T-cell (primary cell): ENCODE measurements at places on chromosomes 2 and 18. TPM values are rescaled to one million over a fixed set of nuclear protein-coding genes. Genes with fewer than 3 reads are reported as not detected.

Gene PUM2
- total RNA-seq: 136 TPM

GRCh38 chr2:236809716-236810115 is 240.1 kb downstream of the ACKR3 start:
- no peak for DNase-seq
- no peak overlapping the region for H3K4me3 ChIP-seq

GRCh38 chr18:4986066-4986465 is 211.0 kb downstream of the AKAIN1 start:
- DNase-seq: no peak
- no peak overlapping the region for H3K4me3 ChIP-seq
- no peaks in the 10 kb centered on the region for H3K4me1 ChIP-seq

DNA sequence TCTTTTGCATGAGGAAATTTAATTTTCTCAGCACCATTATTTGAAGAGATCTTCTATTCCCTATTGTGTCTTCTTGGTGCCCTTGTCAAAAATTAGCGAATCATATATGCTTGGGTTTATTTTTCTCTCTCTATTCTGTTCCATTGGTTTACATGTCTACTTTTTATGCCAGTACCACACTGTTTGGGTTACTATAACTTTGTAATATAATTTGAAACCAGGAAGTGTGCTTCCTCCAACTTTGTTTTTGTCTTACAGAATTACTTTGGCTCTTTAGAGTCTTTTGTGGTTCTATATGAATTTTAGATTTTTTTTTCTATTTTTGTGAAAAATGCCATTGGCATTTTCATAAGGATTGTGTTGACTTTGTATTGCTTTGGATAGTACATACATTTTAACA is 17.6 kb downstream of the ALMS1 start:
- no peak for DNase-seq
- H3K4me3 ChIP-seq: no peak overlapping the region
- no peaks in the 10 kb centered on the region for H3K4me1 ChIP-seq
- H3K27ac ChIP-seq: no peak overlapping the region

Gene NOP58
- total RNA-seq: 218 TPM

- no peak overlapping the region for H3K27ac ChIP-seq
- H3K27me3 ChIP-seq: peaks cover 11% of the 10 kb centered on the region
- DNase-seq: no peak
- H3K4me1 ChIP-seq: no peaks in the 10 kb centered on the region
- H3K4me3 ChIP-seq: no peak overlapping the region
Measured at GRCh38 chr2:177767768-177768167, 304.8 kb downstream of the PDE11A start.

Gene CXCR1
- total RNA-seq: not detected

Gene EFEMP1
- total RNA-seq: not detected

Gene STAT1
- total RNA-seq: 229 TPM

DNA sequence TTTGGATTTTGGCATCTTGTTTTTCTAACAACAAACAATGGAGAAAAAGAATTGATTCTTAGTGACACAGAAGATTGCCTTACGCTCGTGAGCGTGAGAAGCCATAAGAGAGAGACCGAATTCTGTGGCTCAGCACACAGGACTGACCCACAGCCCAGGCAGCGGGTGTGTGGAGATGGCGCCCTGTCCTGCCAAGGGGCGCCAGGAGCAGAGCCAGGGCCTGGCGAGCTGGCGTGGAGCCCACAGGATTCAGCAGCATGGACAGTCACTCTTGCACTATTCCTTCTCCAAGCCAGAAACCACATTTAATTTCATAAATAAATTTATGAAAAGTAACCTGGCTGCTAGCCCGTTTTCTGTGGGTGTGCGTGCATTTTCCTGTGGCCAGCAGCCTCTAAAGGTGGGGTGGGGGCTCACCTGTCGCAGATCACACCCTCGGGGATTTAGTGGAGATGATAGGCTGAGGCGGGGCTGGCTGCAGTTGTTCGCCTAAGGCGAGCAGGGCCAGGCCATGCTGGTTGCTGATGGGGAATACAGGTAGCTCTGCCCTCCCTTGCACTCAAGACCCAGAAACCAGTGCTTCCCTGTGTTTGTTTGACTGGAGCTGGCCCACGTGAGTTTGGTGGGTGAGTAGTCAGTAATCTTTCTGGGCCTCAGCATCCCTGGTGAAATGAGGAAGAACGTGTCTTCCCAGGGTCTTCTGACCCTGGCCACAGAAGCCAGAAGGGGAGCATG is 46.2 kb downstream of the FAM168B start:
- H3K27ac ChIP-seq: no peak overlapping the region
- H3K27me3 ChIP-seq: no peaks in the 10 kb centered on the region
- peaks cover 40% of the 10 kb centered on the region for H3K36me3 ChIP-seq
- no peak overlapping the region for H3K4me3 ChIP-seq

GRCh38 chr2:185738679-185739472 is at the start of gene FSIP2:
TSS of gene FSIP2 (plus strand) at chr2:185738804. CDS start at chr2:185738895, 91 bp downstream.
- H3K4me3 ChIP-seq: no peak within 1 kb of the TSS
- H3K27ac ChIP-seq: no peak within 1 kb of the TSS
- no peaks in the 10 kb centered on the region for H3K4me1 ChIP-seq
- peak; percentile 4 for DNase-seq
- peaks cover 8% of the 10 kb centered on the region for H3K27me3 ChIP-seq

Gene KATNAL2
- 1.3 TPM for total RNA-seq

GRCh38 chr2:183998041-183998796 is 600.1 kb upstream of the ZNF804A start:
- H3K27me3 ChIP-seq: no peaks in the 10 kb centered on the region
- H3K27ac ChIP-seq: no peak overlapping the region
- no peaks in the 10 kb centered on the region for H3K4me1 ChIP-seq
- no peak overlapping the region for H3K4me3 ChIP-seq

Gene CNDP1
- total RNA-seq: not detected

DNA sequence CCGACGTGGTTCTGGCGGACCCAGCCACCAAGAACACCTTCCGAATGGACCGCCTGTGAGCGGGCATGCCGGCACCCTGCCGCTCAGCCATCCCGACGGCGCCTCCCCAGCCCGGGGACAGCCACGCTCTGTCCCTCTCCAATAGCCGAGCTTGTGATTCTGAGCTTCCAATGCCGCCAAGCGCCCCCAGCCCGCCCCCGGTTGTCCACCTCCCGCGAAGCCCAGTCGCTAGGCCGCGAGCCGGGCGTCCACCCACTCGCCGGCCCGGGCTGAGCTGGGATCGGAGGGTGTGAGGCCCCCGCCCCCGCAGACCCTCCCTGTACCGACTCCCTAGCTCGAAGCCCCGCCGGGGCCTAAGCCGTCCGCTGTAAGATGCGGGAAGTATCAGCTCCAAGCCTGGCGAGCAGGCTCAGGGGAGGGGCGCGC is 1195.1 kb upstream of the CHAC2 start:
- H3K4me3 ChIP-seq: no peak overlapping the region
- DNase-seq: no peak
- H3K4me1 ChIP-seq: no peaks in the 10 kb centered on the region
- no peak overlapping the region for H3K27ac ChIP-seq
- H3K27me3 ChIP-seq: no peaks in the 10 kb centered on the region

DNA sequence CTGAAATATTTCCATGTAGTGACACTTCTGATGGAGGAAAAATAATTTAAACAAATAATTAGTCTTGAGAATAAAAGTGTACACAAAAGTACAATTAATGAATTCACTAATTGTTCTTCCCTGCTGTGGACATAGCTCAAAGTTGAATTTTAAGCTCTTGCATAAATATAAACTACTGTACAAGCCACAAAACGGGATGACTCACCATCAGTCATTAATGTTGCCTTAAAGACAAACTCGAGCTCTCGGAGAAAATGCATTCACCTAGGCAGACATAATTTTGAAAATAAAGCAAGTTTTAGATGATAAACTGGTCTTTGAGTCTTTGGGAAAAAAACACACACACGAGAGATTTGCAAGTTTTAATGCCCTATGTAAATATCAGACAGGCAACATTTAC is 436.4 kb downstream of the ZNF521 start:
- no peak for DNase-seq
- H3K4me1 ChIP-seq: no peaks in the 10 kb centered on the region
- no peaks in the 10 kb centered on the region for H3K36me3 ChIP-seq
- H3K4me3 ChIP-seq: no peak overlapping the region
- H3K27me3 ChIP-seq: peaks cover 5% of the 10 kb centered on the region

DNA sequence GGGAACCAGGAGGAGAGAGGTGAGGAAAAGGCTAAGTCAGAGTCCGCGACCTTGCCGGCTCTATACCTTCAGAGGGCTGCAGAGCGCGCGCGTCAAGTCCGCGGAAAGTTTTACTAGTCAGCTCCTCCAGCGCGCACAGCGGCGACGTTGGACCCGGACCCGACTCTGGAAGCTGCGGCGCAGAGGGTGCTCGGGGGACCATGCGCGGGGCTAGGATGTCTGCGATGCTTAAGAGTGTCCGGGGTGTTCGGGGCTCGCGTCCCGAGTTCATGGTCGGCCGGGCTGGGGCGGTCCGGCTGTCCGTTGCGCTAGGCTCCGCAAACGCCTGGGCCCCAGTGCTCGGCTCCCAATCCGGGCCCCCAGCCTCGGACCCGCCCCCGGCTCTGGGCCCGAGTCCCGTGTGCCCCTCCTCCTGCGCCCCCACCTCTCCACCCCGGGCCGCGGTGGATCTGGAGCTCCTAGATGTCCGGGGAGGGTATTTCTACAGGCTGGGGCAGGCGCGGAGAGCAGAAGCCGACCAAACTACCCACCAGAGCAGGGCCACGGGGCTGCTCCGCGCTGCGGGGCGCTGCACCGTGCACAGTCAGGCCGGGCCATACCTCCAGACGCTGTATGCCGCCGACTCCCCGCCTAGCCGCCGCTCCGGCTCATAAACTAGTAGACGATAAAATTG is at the start of gene LBX2:
LBX2 (minus strand) TSS at position 337 of the 673 bp plus-strand sequence; CDS start at position 271, 66 bp downstream.
- H3K27me3 ChIP-seq: peaks cover 71% of the 10 kb centered on the region
- peaks cover 54% of the 10 kb centered on the region for H3K4me1 ChIP-seq
- peak within 1 kb of the TSS; percentile 61 for H3K4me3 ChIP-seq
- no peak within 1 kb of the TSS for H3K27ac ChIP-seq
- no peaks in the 10 kb centered on the region for H3K36me3 ChIP-seq

Gene MRPL44
- total RNA-seq: 23.8 TPM

GRCh38 chr2:99987160-99987559 is 155.2 kb downstream of the AFF3 start:
- H3K27ac ChIP-seq: no peak overlapping the region
- H3K27me3 ChIP-seq: no peaks in the 10 kb centered on the region
- no peak for DNase-seq
- no peak overlapping the region for H3K4me3 ChIP-seq
- H3K36me3 ChIP-seq: peaks cover under 1% of the 10 kb centered on the region

Gene FBXO41
- 19.6 TPM for total RNA-seq

Gene FEV
- not detected for total RNA-seq

DNA sequence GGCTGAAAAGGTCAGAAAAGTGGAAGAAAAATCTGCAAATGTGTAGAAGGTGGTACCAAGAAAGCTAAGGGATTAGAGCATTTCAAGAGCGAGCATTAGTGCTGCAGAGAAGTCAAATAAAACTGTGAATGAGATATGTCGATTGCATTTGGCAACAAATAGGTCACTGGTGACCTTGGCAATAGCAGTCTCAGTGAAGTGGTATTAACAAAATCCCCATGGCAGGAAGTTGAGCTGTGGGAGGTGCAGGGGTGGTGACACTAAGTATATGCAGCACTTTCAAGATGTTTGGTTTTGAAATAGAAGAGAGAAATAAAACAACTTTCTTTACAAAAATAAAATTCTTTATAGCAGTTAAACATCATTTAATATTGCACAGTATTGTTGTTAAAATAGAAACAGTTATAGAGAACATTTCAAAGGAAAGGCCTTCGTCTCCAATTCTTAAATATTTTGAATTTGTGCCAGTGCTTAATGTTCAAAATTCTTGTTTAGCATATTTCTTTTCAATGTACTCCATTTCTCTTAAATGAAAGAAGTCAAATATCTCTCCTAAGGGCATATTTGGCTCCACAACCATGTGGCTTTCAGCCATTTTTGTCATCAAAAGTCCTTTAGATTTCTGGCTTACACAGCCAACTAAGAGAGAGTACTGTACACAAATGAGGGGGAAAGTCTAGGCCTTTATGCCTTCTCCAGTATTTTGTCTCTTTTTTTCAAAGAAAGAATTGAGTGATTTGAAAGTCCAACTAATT is 443.0 kb upstream of the MMADHC start:
- H3K4me3 ChIP-seq: no peak overlapping the region
- no peaks in the 10 kb centered on the region for H3K27me3 ChIP-seq
- no peaks in the 10 kb centered on the region for H3K36me3 ChIP-seq
- H3K4me1 ChIP-seq: no peaks in the 10 kb centered on the region

Gene STK36
- 22.4 TPM for total RNA-seq

Gene DNAH6
- 1.2 TPM for total RNA-seq

DNA sequence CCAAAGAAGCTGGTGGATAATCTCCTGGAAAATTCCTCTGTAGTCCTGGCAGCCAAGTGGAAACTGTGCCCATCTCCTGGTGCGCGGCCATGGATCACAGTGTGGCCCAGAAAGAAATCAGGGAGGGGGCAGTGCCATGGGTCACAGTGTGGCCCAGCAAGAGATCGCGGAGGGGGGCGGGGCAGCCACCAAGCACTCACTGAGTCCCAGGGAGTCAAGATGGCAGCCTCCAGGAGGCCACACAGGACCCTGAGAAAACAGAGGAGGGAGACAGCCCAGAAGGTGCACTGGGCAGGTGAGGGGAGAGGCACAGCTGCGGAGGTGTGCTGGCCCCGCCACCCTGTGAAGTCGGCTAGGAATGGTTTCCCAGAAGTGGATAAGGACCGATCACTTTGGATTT is 8.1 kb upstream of the ATP6V1B1 start:
- no peaks in the 10 kb centered on the region for H3K4me1 ChIP-seq
- DNase-seq: no peak
- no peaks in the 10 kb centered on the region for H3K27me3 ChIP-seq
- no peak overlapping the region for H3K4me3 ChIP-seq
- no peaks in the 10 kb centered on the region for H3K36me3 ChIP-seq
- no peak overlapping the region for H3K27ac ChIP-seq

- no peak for DNase-seq
- peaks cover 21% of the 10 kb centered on the region for H3K27me3 ChIP-seq
- no peak overlapping the region for H3K27ac ChIP-seq
- no peak overlapping the region for H3K4me3 ChIP-seq
- H3K36me3 ChIP-seq: no peaks in the 10 kb centered on the region
Measured at GRCh38 chr2:29323961-29324360, 208.7 kb downstream of the CLIP4 start.

- H3K27ac ChIP-seq: peak overlapping the region; percentile 48
- DNase-seq: no peak
- no peaks in the 10 kb centered on the region for H3K4me1 ChIP-seq
- H3K27me3 ChIP-seq: no peaks in the 10 kb centered on the region
- no peaks in the 10 kb centered on the region for H3K36me3 ChIP-seq
Measured at GRCh38 chr2:225464346-225465025, 65.0 kb downstream of the NYAP2 start.

Gene OR6B2
- total RNA-seq: not detected

Gene CNGA3
- total RNA-seq: not detected

DNA sequence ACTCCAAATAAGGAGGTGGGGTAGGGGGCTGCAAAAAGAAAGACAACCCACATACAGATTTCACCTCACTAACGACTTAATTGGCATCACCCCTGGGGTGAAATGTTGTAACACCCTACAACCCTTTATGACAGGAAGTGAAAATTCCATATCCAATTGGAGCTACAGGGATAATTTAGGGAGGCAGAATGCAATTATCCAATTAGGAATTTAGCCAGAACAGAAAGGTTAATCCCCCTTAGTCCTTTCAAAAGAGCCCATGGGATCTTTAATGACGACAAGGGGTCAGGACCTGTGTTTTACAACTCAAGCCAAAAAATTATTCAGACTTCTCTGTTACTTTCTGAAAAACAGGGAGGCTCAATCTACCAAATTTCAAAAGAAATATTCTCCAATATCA is 1027.1 kb downstream of the TMEM182 start:
- H3K36me3 ChIP-seq: no peaks in the 10 kb centered on the region
- H3K4me1 ChIP-seq: no peaks in the 10 kb centered on the region
- no peaks in the 10 kb centered on the region for H3K27me3 ChIP-seq
- no peak overlapping the region for H3K27ac ChIP-seq

- H3K27me3 ChIP-seq: no peaks in the 10 kb centered on the region
- H3K27ac ChIP-seq: no peak overlapping the region
- H3K4me1 ChIP-seq: peaks cover 7% of the 10 kb centered on the region
- peaks cover 9% of the 10 kb centered on the region for H3K36me3 ChIP-seq
- H3K4me3 ChIP-seq: no peak overlapping the region
Measured at GRCh38 chr2:6948677-6949351, 31.6 kb downstream of the RNF144A start.
